Pulmonary artery endothelial cell (primary cell): ENCODE measurements at places on chromosomes 3 and 15. TPM values are rescaled to one million over a fixed set of nuclear protein-coding genes. Genes with fewer than 3 reads are reported as not detected.

DNA sequence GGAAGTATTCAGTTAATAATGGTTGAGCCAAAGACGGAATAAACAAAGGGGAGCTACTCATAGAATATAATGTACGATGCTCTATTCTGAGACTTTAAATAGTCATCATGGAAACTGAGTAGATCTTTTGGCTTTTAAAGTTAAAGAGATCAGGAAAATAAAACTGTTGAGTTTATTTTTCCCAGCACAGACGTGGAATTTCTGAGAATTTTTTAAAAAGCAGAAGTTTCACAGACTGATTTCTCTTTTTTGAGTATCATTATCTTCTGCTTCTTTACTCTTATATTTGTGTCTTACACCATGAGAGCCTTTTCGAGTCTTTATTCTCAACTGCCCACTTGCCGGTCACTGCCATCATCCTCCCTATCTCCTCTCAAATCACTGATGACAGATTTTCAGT is 13.2 kb downstream of the P2RY14 start:
- DNase-seq: no peak

DUOXA2 gene
- total RNA-seq: not detected in 2 replicates

- peak; percentile 66 for DNase-seq
Observed at GRCh38 chr3:39637807-39638206, 170.3 kb downstream of the MOBP start.

- DNase-seq: no peak
Observed at GRCh38 chr3:87435926-87436620, 159.7 kb upstream of the POU1F1 start.

DNA sequence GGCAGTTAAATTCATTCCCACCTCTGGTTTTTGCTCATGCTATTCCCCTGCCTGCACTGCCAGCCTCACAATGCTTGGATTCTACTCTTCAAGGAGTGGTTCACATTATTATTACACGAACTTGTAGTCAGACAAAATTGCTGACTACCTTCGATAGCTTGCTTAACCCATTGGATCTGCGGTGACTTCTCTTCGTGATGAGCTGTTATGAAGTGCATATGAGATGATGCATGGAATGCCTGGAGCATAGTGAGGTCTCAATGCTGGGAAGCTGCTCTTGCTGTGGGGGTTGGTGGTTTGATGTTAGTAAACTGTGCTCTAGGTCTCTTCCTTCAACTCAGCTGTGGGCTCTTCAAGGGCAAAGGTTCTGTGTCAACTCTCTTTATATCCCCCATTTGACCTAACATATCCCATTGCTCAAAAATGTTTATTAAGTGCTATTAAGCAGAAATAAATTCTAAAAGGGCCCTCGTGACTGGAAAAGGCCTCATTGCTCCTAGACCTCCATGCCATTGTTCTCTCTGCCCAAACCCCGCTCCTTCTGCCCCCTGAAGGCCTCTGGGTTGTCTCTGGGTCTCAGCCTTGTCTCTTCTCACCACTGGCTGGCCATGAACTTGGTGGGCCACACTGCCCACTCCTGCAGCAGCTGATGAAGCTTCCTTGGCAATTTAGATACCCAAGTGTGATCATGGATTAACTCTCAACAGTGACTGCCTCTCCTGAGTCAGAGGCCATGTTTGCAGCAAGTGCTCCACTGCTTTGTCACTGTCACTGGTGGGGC is 4.5 kb upstream of the SLCO2A1 start:
- no peak for DNase-seq

IRAK2 gene
- total RNA-seq: 26.1 and 29.4 TPM in 2 replicates

ROBO2 gene
- 0.42 and 2.9 TPM in 2 replicates for total RNA-seq

- no peak for DNase-seq
Observed at GRCh38 chr3:172179680-172180399, 140.5 kb downstream of the FNDC3B start.

GRCh38 chr15:74610302-74610951 is 5.2 kb upstream of the CLK3 start:
- DNase-seq: no peak
